ENCODE measurements at places on chromosomes 6 and 20.

GRCh38 chr6:307065-307814 lies 15.0 kb downstream of the DUSP22 start:
- DNase-seq: no peak

DNA sequence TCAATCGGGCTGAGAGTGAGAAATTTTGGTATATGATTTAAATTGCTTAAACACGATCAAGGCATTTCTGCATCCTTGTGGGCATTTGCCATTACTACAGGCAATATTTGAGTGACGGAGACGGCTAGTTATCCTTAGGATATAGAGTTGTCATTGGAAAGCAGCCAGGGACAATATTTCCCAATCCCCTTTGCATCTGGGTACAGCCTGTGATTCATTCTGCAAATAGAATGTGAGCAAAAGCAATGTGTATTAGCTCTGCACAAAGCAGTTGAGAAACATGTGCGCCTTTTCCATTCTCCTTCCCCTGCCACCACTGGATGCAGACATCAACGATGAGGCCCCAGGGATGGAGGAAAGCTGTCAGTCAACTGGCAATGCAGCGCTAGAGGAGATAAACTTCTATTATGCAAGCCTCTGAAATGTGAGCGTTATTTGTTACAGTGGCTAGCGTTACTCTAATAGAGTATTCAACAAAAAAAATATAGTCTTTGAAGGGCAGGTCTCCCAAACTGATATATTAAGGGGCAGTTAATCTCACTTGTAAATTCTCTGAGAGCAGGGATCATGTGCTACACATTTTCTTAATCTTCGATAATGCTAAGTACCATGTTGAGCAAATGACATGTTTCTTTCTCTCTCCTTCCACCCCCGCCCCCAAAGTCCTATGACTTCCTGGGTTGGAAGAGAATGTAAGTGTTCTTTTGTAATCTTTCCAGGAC lies 37.1 kb upstream of the NCOA3 start:
- DNase-seq: no peak

DNA sequence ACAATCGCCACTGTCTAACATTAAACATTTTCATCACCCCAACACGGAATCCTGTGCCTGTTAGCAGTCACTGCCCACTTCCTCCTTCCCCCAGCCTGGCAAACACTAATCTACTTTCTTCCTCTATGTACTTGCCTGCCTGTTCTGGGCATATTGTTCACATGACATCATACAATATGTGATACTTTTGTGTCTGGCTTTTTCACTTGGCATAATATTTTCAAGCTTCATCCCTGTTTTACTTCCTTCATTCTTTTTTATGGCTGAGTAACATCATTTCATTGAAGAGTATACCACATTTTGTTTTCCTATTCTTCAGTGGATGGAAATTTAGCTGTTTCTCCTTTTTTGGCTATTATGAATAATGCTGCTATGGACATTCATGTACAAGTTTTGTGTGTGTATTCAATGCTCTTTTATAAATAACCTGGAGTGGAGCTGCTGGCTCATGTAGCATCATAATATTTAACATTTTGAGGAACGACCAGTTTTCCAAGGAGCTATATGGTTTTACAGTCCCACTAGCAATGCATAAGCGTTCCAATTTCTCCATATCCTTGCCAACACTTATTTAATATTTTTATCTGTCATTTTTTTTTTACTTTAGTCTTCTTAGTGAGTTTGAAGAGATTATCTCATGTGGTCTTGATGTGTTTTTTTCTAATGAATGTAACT lies 360.1 kb downstream of the HDGFL1 start:
- no peak for DNase-seq

DNA sequence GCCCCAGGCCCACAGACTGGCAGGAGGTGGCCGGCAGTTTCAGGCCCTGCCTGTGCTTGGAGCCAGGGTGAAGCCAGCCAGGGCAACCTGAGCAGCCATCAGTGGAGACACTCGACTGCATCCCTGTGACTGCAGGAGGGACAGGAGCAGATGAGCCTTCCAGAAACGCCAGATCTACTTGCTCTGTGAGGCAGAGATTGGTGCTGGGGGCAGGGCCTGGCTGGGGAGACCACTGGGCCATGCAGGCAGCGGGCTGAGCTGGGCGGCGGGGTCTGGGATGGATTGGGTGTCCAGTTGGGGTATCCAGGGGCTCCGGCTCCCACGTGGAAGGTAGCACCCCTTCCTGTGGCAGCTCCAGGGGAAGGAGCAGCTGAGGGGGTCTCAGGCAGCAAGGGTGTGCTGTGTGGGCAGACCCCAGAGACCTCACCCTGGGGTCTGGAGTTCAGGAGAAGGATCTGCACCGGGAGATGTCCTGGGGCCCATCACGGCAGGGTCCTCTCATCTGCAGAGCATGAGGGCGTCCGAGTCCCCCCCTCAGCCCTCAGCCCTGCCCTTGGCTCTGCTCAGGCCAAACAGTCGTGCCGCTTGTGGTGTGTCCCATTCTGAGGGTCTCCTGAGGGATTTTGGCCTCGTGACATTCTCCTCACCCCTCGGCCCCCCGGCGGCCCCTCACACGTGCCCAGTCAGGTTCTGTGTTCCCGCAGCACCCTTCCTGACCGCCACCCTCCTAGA lies 334.9 kb downstream of the TAF4 start:
- no peak for DNase-seq

GRCh38 chr6:126380072-126380583 lies 40.2 kb downstream of the CENPW start:
- no peak for DNase-seq

GRCh38 chr6:15456422-15456821 lies 206.4 kb downstream of the DTNBP1 start:
- DNase-seq: no peak

DNA sequence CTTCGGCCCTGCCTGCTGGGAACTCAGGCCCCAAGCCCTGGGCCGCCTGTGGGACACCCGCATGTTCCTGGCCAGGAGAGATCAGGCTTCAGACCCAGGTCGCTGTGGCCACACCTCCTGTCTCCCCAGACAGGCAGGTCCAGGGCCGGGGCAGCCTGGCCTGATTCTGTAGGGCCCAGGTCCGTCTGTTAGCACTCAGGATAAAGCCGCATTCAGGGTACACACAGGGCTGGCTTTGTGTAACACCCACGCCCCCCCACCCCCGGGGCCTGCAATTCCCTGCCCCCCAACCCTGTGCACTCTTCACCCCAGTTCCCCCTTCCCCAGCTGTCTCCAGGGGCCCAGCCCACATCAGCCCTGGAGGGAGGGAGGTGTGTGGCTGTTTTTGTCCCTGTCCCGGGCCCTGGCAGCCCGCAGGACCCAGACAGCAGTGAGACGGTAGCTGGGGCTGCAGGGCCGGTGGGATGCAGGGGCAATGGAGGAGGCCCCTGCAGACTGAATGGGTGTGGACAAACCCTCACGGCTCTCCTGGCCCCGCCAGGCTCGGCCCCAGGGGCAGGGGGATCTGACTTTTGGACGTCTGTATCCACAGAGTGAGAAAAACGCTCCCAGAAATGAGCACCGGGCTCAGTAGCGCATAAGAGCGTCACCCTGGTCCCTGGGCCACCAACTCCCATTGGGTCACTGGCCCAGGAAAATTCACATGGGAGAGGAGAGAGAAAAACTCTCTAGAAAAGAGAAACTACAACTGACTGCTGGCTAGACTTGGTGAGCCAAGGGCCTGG lies 42.4 kb upstream of the ZBP1 start:
- DNase-seq: peak; percentile 38

- DNase-seq: peak; percentile 51
Measured at GRCh38 chr6:143026696-143027449, 33.8 kb upstream of the AIG1 start.

DNA sequence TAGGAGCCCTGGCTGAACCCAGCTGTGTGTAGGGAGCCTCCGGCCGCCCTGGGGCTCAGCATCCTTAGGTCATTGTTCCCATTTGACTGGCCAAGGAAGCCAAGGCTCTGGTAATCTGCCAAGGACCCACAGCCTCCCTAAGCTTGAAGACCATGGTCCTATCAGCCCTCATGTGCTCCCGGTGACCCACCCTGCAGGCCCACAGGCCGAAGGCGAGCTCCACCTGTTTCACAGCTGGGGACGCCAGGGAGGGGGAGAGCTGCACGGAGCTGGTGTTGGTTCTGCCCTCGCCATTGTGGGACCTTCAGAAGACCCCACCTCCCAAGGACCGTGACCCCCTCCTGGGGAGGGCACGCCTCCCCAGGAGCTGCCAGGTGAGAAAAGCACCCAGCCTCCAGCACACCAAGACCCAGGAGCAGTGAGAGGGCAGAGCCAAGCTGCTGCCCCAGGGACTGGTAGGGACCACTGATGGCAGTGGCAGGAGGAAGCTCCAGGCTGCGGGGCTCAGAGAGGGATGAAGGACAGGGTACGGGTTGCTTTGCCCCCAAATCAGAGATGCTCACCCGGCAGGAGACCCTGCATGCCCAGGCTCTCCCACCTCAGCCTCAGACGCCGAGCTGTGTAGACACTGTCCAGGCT lies 30.7 kb upstream of the MRGBP start:
- no peak for DNase-seq

DNA sequence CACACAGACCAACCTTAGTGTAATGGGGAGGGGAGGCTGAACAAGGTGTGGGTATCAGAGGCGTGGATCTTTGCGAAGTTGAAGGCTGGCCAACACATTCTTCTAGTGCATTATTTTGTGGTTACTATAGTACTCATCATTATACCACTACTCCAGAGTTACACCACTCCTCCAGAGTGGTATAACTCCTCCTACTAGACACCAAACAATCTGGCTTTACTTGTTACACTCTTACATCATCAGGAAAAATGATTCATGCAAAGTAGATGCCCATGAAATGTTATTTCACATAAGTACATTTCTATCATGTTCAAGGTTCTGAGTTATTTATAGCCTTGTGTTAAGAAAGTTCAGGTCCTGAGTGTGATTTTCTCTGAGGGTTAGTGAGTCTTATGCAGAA lies 443.1 kb upstream of the OPRM1 start:
- no peak for DNase-seq

DNA sequence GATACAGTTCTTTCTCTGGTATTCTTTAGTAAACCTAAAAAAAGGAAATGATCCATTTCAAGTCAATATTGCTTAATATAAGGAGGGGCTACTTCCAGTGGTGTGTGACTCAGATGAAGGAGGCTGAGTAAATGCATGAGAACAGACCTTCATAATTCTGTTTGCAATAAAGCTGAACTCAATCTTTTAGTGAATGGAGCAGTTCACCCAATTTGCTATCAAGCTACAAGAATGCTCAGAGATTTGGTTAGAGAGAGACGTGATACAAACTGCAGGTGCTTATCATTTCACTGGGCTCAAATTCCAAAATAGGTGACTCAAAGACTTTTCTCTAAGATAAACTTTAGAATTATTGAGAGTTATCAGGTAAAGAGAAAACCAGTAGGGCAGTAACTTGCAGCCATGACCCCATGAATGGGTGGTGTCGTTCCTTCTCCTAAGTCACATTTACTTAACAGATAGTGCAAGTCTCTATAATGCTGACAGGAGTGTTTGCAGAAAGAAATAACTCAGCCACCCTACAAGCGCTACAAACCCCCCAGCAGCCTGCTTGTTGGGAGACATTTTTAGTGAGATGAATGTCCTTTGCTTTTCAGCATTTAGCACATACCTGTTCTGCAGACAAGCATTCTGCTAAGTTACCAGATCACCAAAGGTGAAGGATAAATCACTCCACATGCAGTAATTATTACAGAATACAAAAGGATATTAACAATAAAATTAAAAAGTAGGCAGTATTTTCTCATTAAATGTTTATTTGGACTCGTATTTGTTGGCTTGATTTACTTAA lies 16.4 kb upstream of the BLOC1S5 start:
- DNase-seq: no peak

GRCh38 chr6:24848461-24848860 lies 49.7 kb upstream of the ARMH2 start:
- DNase-seq: no peak

- DNase-seq: no peak
Measured at GRCh38 chr6:154157082-154157481, 118.0 kb downstream of the OPRM1 start.

DNA sequence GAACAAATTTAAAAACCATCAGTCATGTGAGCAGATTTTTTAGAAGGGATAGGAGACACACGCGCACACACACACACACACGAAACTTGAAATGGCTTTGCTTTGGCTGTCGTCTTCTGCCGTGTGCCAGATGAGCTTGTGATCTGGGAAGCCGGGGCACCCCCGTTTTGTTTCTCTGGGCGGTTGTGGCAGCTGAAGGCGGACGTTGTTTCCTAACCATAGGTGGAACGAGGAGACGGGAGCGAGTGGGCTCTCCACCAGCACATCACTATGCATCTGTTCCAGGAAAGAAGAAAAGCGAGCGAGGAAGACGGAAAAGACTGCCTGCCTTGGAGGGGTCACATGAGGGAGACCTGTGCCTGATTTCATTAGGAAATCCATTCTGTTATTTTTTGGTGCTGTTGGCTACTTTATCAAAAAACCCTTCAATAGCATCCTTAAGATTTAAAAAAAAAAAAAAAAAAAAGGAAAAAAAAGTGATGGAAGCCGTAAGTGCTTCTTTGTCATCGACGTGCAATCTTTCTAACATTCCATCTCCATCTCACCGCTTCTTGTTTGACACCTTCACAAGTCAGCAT lies 142.1 kb downstream of the DTNBP1 start:
- peak; percentile 25 for DNase-seq
